Activated T-cell treated with anti-CD3 and anti-CD28 coated beads, Interleukin-2, amount 50 U/mL, for 1 hour (primary cell): ENCODE measurements at places on chromosomes 1 and 21.

DNA sequence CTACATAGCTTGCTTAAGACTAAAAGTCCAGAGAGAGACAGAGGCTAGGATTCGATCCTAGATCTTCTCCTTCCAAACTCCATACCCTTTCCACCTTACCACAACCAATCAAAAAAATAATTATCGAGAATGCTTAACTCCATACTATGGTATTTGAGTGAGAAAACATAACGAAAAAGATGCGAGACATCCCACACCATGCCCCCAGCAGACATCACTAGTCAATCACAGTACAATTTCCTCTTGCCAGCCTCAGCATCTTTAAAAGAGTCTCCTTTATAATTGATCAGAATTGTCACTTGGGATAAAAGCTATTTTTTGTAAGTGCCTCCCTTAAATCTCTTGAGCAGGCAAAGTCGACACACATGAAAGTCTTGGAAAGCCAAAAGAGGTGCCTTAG lies 875 bp downstream of the NCF2 start:
- no peak for DNase-seq

DNA sequence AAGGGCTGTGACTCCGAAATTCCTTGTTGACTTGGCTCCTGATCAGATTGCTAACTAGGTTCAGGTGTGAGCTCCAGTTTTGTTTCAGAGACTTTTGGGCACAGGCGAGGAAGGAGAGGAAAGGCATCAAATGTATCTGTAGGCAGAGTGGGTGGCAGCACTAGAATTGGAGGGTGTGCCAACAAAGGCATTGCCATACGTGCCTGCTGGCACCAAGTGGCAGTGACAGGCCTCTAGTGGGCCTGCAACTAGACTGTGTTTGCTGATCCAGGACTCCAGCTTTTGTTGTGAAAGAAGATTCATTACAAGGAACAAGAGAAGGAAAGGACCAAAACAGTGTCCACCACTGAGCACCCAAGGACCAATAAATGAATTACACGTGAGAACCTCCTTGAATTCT lies 79.5 kb downstream of the TM2D1 start:
- no peak for DNase-seq

DNA sequence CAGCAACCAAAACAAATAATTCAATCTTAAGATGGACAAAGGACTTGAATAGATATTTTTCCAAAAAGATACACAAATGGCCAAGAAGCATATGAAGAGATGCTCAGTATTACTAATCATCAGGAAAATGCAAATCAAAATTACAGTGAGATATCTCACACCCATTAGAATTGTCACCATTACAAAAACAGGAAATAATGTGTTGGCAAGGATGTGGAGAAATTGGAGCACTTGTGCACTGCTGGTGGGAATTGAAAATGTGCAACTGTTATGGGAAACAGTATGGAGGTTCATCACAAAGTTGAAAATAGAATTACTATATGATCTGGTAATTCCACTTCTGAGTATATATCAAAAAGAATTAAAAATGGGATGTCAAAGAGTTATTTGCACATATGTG lies 83.2 kb downstream of the SH3GLB1 start:
- no peak for DNase-seq

DNA sequence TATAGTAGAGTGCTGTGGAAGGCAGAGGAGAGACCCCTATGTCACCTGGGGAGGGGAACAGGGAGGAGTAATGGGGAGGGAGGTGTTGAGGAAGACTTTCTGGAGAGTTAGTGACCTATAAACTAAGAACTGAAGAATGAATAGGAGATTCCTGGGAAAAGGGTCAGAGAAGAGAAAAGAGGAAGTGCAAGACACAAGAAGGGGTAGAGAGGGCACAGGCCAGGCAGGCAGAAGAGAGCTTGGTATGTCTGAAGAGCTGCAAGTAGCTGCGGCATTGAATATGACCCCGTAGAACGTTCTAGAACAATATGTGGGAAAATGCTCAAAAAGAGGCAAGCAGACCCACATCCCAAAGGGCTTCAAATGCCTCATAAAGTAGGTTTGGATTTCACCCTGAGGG lies 361.2 kb downstream of the PRDM2 start:
- no peak for DNase-seq

DNA sequence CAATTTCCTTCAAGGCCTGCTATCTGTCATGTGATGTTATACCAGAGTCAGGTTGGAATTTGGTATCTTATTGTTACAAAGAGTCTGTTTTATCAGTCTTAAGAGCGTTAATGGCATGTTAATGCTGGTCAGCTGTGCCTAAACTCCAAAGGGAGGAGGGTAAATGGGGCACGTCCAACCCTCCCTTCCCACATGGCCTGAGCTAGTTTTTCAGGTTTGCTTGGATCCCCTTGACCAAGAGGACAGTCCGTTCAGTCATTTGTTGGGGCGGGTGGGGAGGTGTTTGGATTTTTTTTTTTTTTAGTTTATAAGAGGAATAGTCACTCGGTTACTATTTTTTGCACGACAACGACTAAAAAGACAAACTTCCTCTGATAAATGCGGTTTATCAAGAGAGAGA lies 63.8 kb upstream of the LYST start:
- DNase-seq, result no peak

GRCh38 chr1:67840449-67840848 lies 7.2 kb upstream of the GNG12 start:
- DNase-seq, result no peak

DNA sequence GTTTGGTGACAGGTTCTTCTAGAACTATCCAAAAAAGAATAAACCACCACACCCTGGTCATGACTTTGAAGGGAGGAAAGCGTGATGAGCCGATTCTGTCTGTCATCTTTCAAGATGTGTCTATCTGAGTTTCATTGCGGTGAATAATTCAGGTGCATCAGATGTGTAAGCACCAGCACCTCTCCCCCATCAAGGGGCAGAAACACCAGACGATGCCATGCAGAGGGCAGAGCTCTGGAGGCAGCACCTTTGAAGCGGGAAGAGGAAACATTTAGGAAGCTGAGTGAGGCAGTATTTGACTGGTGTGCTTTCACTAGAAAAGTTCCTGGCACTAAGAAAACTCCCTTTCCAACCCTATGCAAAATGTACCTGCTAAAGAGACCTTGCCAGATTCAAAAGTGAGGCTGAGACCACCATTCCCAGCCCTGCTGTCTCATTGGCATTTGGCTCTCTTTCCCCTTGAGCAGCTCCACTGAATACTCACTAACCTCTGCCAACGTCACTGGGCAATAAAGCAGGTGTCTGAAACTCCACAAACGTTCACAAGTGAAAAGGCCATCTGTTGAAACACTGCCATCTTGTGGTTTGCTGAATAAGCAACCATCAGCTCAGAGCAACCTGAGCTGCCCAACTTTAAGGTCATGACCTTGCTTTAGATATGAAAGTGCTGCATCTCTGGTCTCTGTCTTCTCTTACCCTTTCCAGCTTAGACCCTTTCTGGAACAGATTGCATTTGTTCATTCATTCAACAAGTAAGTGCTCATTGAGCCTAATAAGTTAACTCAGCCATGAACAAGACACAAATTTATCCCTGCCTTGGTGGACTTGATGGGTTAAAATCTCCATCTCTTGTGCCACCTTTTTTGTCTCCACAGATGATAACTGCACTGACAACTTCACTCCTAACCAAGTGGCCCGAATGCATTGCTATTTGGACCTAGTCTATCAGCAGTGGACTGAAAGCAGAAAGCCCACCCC lies 228.6 kb downstream of the PAPPA2 start:
- DNase-seq, result no peak

GRCh38 chr1:38392861-38393260 lies 346.3 kb upstream of the POU3F1 start:
- no peak for DNase-seq

GRCh38 chr1:228664399-228664914 lies 70.8 kb upstream of the RHOU start:
- peak; percentile 78 for DNase-seq

DNA sequence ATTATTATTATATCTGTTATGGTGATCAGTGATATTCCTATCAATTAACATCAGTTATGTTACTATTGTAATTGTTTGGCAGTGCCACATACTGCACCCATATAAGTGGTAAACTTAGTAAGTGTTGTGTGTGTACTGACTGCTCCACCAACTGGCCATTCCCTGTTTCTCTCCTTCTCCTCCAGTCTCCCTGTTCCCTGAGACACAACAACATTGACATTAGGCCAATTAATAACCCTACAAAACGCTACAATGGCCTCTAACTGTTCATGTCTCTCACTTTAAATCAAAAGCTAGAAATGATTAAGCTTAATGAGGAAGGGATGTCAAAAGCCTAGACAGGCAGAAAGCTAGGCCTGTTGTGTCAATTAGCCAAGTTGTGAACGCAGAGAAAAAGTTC lies 6.6 kb upstream of the THRAP3 start:
- no peak for DNase-seq

GRCh38 chr1:203440771-203441170 lies 34.8 kb upstream of the PRELP start:
- no peak for DNase-seq

- DNase-seq, result peak; percentile 56
Observed at GRCh38 chr1:206925106-206925736, 3.5 kb upstream of the FCMR start.

DNA sequence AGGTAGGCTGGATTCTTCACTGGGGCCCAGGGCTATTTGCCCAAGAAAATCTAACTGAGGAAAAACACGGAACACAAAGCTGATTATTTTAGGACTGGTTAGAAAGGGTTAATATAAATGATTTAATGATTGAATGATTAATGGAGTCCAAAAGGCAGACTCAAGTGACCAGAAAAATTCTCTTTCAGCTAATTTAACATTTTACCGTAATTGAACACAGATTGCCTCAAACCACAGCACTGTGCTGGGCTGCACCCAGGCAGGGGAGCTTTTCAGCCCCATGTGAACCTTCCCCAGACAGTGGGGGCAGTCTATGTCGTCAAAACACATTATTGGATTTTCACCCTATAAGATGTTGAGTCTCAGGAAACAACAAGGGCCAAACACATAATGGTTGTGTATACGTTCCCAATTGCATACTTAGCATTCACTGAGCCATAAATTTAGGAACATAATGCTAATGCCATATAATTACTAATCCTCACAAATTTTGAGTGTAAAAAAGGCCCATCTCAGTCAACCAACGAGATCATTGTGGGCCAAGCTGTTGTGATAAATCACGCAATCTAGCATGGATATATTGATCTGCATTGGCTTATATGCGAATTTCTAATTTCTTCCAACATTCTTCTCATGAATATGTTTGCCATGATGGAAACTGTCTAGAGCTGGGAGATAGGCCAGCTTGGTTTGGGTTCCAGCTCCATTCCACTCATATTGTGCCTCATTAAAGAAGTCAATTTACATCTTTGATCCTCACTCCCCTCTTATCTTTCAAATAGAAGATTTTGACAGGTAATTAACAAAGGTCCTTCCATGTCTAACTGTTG lies 27.7 kb downstream of the DSCAM start:
- DNase-seq, result no peak

- DNase-seq, result no peak
Observed at GRCh38 chr1:95701450-95702173, 467.6 kb downstream of the RWDD3 start.
